ENCODE measurements at places on chromosomes 11 and 22. TPM values are rescaled to one million over a fixed set of nuclear protein-coding genes. Genes with fewer than 3 reads are reported as not detected.

QSER1 gene
- polyA plus RNA-seq, result 20.2 TPM

- peak; percentile 33 for DNase-seq
Observed at GRCh38 chr11:8732748-8733241, 50.2 kb downstream of the RPL27A start.

DNA sequence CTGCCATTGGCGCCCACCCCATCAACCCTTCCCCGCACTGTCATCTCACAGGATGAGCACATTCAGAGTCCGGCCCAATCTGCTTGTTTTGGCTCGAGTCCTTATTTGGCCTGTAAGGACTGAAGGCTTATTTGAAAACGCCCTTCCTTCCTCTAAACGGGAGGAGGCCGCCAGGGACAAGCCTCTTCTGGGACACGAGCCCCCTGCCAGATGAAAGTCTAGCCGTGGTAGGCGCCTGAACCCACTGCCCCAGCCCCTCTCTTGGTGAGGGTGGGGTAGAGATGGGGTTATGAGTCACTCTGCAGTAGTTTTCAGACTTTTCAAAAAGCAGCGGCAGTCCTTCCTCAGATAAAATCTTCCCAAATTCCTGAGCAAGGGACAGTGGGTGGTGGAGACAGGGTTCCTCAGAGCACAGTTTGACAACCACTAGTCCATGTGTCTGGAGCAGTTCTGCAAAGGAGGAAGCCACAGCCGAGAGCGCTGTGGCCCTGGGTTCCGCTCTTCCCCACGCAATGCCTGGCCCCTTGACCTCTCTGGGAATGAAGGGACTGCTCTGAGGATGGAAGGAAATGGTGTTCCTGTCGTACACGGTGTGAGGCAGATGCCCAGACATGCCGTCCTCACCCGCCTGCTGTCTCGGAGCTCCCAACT lies 57.0 kb downstream of the MYH9 start:
- DNase-seq, result no peak

DNA sequence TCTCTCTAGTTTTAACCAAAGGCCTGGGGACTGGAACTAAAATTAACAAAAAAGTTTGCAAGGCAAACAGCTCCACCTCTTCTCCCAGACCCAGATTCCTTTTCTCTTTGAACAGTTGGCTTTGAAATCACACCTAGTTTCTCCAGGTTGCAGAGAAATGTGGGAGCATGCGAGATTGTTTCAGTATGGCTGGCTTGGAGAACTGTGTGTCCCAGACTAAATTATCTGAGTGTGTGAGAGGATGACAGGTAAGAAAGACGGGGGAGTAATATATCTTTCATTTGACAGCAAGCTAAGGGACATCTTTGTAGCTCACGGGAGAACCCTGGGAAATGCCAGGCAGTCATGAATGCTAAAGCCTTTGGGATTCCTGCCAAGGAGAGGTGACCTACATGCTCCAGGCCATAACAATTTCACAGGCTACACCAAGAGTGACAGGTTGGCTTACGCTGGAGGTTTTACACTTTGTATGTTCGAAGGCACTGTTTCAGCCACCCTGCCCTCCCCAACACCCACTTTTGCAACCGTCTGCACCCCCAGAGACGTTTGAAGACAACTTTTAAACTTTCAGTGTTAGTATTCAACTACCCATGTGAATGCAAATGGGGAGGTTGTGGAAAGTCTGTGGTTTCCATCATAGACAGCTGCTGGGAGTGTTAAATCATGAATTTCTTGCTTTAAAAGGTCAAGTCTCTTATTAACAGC lies 109.3 kb upstream of the SNX19 start:
- no peak for DNase-seq

GRCh38 chr22:34738661-34739400 lies 327.1 kb upstream of the ISX start:
- DNase-seq, result no peak

DNA sequence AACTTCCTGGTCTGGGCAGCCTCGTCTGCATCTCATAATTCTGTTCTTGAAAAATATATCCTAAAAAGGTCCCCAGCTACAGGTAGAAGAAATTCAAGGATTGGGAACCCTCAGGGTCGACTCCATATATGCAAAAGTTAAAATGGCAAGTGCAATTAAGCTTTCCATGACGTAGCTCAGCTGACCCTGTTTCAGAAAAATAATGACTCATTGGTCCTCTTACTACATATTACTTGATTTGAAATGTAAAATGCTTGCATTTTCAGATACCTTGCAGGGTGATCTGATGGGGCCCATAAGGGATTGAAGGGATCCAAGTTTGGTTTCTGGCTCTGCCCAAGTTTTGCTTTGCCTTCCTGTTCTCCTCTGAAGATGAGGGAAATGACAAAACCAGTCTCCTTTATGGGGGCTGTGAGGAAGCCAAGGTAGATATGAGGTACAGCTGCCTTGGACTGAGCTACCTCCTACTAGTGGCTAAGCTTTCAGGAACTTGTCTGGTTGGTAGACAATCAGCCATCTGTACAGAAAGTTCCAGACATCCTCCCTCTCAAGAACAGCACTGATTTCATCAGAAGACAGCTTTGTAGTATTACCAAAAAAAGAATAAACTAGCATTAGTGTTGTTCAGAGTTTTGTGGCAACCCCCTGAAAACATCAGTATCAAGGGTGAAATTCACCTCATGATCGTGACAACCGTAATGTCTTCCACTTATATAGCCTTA lies 177.3 kb downstream of the DBX1 start:
- no peak for DNase-seq
